Endodermal cell (in vitro differentiated cells): ENCODE measurements at places on chromosomes 2 and 18. TPM values are rescaled to one million over a fixed set of nuclear protein-coding genes. Genes with fewer than 3 reads are reported as not detected.

Gene AFF3
- 0.42 to 0.62 TPM (median 0.57 TPM) in 3 replicates for total RNA-seq

Gene GPR75
- 6.0 and 6.7 TPM in 2 replicates for total RNA-seq

Gene ST3GAL5
- total RNA-seq: 19.1 to 26.6 TPM (median 23.4 TPM) in 3 replicates

Gene AKAIN1
- total RNA-seq: not detected in 2 replicates

Gene SP110
- total RNA-seq: 1.2 and 2.0 TPM in 2 replicates

Gene PLGLB1
- total RNA-seq: 0.79 and 2.3 TPM in 2 replicates

Gene ANKRD30B
- not detected in 2 replicates for total RNA-seq

Gene VAMP8
- 80.4 to 92.5 TPM (median 84.2 TPM) in 3 replicates for total RNA-seq

Gene CD302
- 2.3 to 2.7 TPM (median 2.7 TPM) in 3 replicates for total RNA-seq

- peak; percentile 78 for DNase-seq
- no peaks in the 10 kb centered on the region for H3K27me3 ChIP-seq
- peaks cover 14% of the 10 kb centered on the region for H3K36me3 ChIP-seq
- no peaks in the 10 kb centered on the region for H3K4me1 ChIP-seq
- no peak overlapping the region for H3K4me3 ChIP-seq
- no peak overlapping the region for H3K27ac ChIP-seq
Observed at GRCh38 chr2:31886700-31887099, 124.1 kb downstream of the MEMO1 start.

DNA sequence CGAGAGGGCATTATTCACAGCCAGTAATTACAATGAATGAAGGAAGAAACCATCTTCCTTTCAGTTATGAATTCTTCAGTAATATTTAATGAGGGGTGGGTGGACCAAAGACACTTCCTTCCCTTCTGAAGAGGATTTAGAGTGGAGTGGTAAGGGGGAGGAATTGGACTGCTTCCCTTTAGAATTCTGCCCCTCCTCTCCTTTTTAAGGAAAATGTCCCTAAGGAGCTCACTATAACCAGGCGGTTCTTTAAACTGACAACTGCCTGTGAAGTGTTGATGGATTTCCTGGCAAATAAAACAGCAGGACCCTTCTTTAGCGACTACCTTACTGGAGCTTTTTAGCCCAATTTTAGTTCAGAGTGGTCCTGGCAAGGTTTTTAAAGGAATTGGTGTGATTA, 86.4 kb downstream of the LIMS1 start:
- no peak for DNase-seq
- peak overlapping the region; percentile 77 for H3K4me3 ChIP-seq
- no peaks in the 10 kb centered on the region for H3K36me3 ChIP-seq
- H3K27me3 ChIP-seq: no peaks in the 10 kb centered on the region

GRCh38 chr2:5367321-5367720, 324.9 kb upstream of the SOX11 start:
- H3K4me1 ChIP-seq: no peaks in the 10 kb centered on the region
- no peaks in the 10 kb centered on the region for H3K36me3 ChIP-seq
- DNase-seq: no peak
- no peak overlapping the region for H3K27ac ChIP-seq
- no peak overlapping the region for H3K4me3 ChIP-seq

- H3K27me3 ChIP-seq: no peaks in the 10 kb centered on the region
- no peaks in the 10 kb centered on the region for H3K36me3 ChIP-seq
- DNase-seq: no peak
- no peak overlapping the region for H3K27ac ChIP-seq
- H3K4me3 ChIP-seq: no peak overlapping the region
Observed at GRCh38 chr2:205852457-205852856, 170.2 kb downstream of the NRP2 start.

DNA sequence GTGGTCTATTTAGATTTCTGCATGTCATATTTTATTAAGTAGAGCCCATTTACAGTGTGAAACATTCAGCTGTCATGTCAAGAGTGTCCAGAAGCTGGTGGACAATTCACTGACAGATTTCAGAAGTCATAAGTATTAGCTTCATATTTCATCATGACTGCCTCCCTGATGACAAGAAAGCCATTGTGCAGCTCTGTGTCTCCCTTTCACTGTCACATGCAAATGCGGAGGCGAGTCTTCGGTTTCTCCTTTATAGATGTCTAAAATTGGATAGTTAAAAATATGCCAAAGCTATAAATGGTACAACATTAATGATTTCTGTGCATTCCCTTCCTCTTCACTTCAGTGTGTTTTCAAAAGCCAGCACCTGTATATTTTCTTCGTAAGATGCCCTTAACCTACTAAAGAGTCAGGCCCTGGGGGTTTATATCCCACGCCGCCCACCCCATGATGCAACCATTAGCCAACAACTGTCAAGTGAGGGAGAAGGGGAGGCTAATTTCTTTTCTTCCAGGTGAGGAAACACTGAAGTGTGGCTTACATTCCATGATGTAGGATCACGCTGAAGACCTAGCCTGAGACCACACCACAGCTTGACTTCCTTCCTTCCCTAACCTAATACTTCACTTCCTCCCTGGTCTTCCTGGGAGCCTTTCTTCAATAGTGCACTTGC, 99.6 kb upstream of the DDX18 start:
- no peak for DNase-seq
- no peaks in the 10 kb centered on the region for H3K4me1 ChIP-seq
- H3K27ac ChIP-seq: no peak overlapping the region
- no peak overlapping the region for H3K4me3 ChIP-seq
- H3K27me3 ChIP-seq: no peaks in the 10 kb centered on the region

DNA sequence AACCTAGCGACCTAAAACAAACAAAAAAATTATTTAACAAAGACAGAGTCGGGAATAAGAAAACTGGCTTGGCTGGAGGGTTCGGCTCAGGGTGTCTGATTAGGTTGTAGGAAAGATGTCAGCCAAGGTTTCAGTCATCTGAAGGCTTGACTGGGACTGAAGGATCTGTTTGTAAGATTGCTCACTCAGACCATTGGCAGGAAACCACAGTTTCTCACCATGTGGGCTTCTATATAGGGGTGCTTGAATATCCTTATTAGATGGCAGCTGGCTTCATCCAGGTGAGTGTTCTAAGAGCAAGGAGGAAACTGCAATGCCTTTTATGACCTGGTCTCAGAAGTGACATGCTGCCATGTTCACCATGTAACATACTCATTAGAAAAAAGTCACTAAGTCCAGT, 999 bp upstream of the IL36B start:
- peaks cover 3% of the 10 kb centered on the region for H3K27me3 ChIP-seq
- no peaks in the 10 kb centered on the region for H3K36me3 ChIP-seq
- no peak overlapping the region for H3K27ac ChIP-seq

DNA sequence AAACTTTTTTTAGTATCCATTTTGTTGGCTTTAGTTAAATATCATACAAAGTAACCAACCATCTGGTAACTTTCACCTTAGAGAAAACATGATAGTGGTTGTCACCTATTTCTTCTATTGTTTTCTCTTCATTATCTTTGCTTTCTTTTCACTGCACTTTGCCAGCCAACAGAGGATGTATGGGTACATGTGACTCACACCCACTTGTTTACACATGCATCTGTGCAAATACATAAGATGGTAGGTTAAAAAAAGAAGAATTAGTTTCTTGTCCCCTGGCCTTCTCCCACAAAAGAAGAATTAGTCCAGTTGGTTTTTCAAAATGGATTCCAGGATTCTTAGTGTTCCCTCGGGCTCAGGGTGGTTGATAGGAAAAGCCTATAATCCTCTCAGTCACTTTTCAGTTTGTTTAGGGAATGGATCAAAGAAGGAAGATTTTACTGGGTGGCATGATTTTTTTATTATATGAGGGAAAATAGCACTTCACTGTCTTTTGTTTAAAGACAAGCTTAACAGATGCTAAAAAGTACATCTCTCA, 46.6 kb downstream of the CDK15 start:
- H3K27ac ChIP-seq: no peak overlapping the region
- H3K4me1 ChIP-seq: peaks cover 14% of the 10 kb centered on the region
- no peak for DNase-seq
- H3K36me3 ChIP-seq: no peaks in the 10 kb centered on the region

DNA sequence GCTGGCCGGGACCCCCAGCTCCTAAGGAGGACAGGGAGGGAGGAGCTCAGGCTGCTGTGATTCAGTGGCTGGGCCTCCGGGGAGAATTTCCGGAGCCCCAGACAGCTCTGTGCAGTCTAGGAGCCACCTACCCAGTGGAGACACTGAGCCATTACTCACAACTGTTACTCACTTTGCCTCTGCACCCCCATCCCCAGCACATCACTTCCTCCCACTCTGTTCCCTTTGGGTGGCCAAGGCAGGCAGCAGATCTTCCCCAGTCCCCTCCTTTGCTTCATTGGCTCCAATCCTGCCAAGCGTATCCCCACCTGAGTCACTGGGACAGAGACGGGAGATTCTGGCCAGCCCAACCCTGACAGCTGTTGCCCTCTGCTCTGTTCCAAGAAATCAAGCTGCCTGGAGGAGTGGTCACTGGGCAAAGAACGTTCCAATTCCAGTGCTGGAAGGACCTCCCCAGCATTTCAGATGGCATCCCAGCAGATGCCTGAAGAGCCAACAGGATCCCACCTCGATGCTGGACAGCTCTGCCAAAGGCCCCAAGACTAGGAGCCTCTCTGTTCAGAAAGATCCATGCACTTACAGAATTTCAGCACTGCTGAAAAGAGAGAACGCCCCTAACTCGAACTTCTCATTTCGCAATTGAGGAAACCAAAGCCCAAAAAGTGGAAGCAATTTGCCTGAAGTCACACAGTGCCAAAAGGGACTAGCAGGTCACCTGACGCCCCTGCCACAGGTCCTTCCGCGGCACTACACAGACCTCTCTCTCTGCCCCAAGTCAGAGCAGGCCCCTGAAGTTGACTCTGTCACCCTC, 68.3 kb downstream of the TNS1 start:
- DNase-seq: no peak
- H3K27me3 ChIP-seq: no peaks in the 10 kb centered on the region
- H3K4me3 ChIP-seq: no peak overlapping the region
- no peaks in the 10 kb centered on the region for H3K36me3 ChIP-seq
- no peak overlapping the region for H3K27ac ChIP-seq

DNA sequence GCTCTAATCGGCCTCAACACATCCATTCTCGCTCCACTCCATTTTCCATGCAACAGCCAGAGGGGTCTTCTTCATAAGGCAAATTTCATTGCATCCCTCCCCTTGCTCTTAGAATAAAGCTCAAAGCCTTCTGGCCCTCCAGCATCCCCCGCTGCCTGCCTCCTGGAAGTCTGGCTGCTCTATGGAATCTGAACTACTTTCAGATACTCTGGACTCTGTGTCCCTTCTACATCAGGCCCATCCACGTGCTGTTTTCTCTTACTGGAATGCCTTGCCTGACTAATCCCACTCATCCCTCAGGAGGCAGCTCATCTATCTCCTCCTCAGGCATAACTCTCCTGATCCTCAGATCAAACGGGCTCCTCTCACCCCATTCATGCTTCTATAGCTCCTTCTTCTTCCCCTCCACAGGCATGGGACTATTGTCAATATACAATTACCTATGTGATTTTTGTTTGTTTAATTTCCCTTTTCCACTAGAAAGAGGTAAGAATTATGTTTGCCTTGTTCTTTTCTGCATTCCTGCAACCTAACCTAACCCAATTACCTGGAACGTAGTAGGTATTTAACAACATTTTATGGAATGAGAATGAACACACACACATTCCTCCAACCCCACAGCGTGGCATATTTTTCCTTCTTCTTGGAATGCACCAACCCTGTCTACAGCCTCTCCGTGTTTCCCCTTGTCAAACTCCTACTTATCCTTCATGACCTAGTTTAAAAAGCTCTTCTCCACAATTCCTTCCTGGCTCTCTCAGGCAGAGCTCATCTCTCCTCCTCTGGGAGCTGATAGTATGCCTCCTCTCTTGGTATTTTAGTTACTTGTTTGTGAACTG, 49.5 kb downstream of the LBH start:
- H3K27ac ChIP-seq: no peak overlapping the region
- H3K27me3 ChIP-seq: no peaks in the 10 kb centered on the region
- H3K4me1 ChIP-seq: no peaks in the 10 kb centered on the region
- no peak overlapping the region for H3K4me3 ChIP-seq
- H3K36me3 ChIP-seq: no peaks in the 10 kb centered on the region

DNA sequence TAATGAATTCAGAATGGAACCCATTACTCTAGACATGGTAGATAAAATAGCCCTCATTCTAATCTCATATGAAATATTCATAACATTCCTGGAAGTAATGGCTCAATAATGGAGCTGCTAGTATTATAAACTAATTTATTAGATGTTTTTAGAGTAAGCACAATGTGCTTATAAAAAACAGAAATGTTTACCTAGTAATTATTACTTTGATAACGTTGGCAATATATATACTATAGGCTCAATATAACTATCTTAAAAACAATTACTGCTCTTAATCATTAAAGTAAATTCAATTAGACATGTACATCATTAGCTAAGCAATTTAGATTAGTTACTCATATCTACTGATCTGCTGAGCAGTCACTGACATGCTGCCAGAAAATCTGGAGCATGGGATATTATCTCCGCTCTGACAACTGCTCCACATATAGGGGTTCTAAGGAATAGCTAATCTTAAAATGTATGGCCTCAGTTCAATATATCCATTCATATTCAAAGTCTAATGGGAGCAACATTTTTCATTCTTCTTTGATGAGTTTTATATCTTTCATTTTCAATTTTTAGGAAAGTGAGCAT, 19.4 kb downstream of the PPP1R1C start:
- no peaks in the 10 kb centered on the region for H3K27me3 ChIP-seq
- H3K4me3 ChIP-seq: no peak overlapping the region
- H3K36me3 ChIP-seq: no peaks in the 10 kb centered on the region
- H3K4me1 ChIP-seq: no peaks in the 10 kb centered on the region

DNA sequence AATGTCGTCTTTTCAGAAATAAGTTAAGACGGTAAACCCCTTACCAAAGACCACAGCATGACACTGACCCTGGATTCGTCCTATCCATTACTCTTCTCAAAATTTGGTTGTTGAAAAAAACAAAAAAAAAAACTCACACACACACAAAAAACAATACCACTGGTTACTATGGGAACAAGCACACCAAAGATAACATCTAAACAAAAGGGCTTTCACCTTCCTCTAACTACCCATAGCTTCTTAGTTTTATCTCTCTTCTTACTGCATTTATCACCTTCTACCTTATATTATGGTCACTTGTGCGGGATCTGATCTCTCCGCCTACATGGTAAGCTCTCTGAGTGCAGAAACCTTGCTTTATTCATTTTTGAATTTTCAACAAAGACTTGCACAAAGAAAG, 192.7 kb downstream of the STK39 start:
- no peaks in the 10 kb centered on the region for H3K27me3 ChIP-seq
- H3K36me3 ChIP-seq: no peaks in the 10 kb centered on the region
- no peak overlapping the region for H3K27ac ChIP-seq
- H3K4me3 ChIP-seq: no peak overlapping the region
- DNase-seq: no peak
- H3K4me1 ChIP-seq: peaks cover 9% of the 10 kb centered on the region

- no peaks in the 10 kb centered on the region for H3K27me3 ChIP-seq
- no peak for DNase-seq
- no peak overlapping the region for H3K4me3 ChIP-seq
- H3K27ac ChIP-seq: no peak overlapping the region
- no peaks in the 10 kb centered on the region for H3K4me1 ChIP-seq
Observed at GRCh38 chr2:120803764-120804335, 68.2 kb downstream of the GLI2 start.

- H3K27ac ChIP-seq: no peak overlapping the region
- no peak for DNase-seq
- no peaks in the 10 kb centered on the region for H3K4me1 ChIP-seq
- H3K36me3 ChIP-seq: no peaks in the 10 kb centered on the region
Observed at GRCh38 chr18:76205906-76206305, 289.1 kb downstream of the ZNF516 start.

GRCh38 chr2:161088658-161089350, 71.4 kb upstream of the TANK start:
- no peaks in the 10 kb centered on the region for H3K4me1 ChIP-seq
- no peaks in the 10 kb centered on the region for H3K36me3 ChIP-seq
- no peak overlapping the region for H3K4me3 ChIP-seq
- no peak overlapping the region for H3K27ac ChIP-seq
- no peaks in the 10 kb centered on the region for H3K27me3 ChIP-seq

- H3K4me3 ChIP-seq: no peak overlapping the region
- no peak overlapping the region for H3K27ac ChIP-seq
- no peaks in the 10 kb centered on the region for H3K4me1 ChIP-seq
Observed at GRCh38 chr2:142190805-142191204, 60.0 kb upstream of the LRP1B start.
